ENCODE measurements at places on chromosomes 4 and X.

GRCh38 chr4:180794333-180794732, 1448.9 kb upstream of the TENM3 start:
- DNase-seq, result no peak

DNA sequence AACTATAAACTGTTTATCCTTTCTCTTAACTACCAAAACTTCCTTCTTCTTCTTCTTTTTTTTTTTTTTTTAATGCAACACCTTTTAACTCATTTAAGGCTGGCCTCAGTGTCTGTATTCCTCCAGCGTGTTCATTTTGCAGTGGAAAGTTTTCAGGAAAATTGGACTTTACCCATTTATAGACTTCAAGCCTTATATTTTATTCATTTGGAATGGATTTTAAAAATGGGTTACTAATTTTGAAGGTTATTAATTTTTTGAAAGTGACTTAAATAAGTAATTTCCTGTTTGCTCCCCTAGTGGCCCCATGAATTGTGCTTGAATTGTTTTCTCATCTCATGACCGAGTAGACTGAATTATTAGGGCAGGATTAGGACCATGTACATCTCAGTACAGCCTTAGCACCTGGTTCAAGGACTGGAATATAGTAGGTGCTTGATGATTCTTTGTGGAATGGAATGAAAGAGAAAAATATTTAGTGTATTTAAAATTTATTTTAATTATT, 282.7 kb downstream of the ANKRD50 start:
- no peak for DNase-seq

DNA sequence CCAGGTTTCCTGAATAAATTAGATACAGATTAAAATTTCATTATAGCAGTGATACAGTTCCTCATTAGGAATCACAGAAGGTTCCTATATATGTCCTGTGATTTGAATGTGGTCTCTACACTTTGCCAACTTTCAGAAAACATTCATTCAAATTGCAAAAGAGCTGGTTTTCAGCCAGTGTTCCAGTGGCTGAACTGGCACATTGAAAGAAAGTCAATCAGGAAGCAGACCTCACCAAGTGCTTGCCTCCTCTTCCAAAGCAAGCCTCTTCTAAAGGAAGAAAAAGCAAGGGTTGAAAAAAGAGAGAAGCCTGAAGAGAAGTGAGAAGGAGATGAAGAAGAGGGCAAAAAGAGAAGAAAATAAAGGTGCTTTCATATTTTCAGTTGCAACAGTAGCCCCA, 12.7 kb downstream of the KLHL34 start:
- no peak for DNase-seq

GRCh38 chr4:76850010-76850441, 47.9 kb downstream of the SOWAHB start:
- no peak for DNase-seq

DNA sequence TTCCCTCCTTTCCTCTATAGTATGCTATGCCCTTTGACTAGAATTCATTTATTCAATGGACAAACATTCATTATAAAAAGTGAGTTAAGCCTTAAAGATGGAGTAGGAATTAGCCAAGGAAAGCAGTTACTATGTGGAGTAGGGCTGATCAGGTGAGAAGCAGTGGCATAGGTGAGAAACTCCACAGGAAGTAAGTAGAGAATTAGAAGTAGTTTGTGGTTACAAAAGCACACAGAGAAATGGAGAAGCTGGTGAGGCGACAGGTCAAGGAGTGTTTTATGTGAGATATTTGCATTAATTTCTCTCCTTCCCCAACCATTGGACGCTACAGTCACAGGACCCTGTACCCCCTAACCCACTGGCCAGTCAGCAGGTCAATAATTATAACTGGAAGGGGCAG, 30.6 kb downstream of the SETD7 start:
- DNase-seq, result no peak

GRCh38 chr4:132056496-132056895, 1092.6 kb upstream of the PCDH10 start:
- DNase-seq, result no peak

Measured in spleen (tissue), 13 donors.